Esophagus squamous epithelium (tissue), 5 donors: ENCODE measurements at places on chromosomes 11 and 22.

GRCh38 chr22:35217527-35217926, 39.8 kb upstream of the HMGXB4 start:
- no peak for DNase-seq

GRCh38 chr22:33891992-33892391, 28.3 kb downstream of the LARGE1 start:
- no peak for DNase-seq

GRCh38 chr22:18966748-18967147, 30.7 kb upstream of the PRODH start:
- no peak for DNase-seq

DNA sequence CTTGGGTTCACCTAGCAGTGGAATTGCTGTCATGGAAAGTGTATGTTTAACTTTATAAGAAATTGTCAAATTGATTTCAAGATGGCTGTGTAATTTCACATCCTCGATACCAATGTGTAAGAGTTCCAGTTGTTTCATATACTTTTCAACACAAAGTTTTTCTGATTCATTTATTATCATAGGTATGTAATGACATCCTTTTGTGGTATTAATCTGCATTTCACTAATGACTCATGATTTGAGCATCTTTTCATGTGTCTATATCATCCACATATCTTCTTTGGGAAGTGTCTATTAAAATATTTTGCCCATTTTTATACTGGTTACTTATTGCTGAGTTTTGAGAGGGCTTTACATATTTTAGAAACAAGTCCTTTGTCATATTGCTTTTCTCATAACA, 17.0 kb upstream of the GLYATL1B start:
- no peak for DNase-seq

DNA sequence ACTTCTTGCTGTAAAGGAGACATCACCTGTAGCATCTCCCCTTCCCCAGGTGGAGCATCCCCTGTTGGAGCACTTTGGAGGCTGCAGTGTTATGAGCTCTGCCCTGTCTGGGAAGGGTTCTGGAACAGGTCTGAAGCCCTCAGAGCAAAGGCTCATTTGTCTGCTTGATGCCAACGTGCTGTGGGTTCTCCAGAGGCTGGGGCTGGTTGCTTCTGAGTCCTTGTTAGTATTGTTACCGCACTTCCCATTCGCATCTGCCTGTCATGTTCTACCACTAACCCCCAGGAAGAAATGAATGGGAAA, 73.1 kb downstream of the PACS1 start:
- DNase-seq, result no peak

DNA sequence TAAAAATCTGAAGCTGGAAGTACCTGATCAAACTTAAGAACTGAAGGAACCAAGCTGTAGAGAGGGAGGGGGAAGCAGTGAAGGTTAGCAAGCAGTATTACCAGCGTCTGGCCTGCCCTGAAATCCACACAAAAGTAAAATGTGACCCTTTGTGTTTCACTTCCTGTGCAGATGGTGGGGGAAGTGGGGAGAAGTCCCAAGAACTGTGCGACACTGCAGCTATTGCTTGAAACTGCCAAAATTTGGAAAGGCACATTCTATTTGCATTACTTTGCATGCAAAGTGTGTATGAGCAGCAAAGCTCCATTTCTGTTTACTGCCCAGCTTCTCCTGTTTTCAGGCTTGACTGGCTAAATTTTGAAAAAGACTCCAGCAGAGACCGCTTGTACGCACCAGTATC, 72.1 kb upstream of the BMAL1 start:
- no peak for DNase-seq

- DNase-seq, result no peak
Measured at GRCh38 chr11:32919338-32919737, 26.7 kb downstream of the QSER1 start.

GRCh38 chr22:39721206-39722031, 150.9 kb downstream of the CACNA1I start:
- DNase-seq, result no peak

GRCh38 chr11:11909727-11910126, 68.0 kb downstream of the USP47 start:
- DNase-seq, result no peak

- DNase-seq, result no peak
Measured at GRCh38 chr11:11028017-11028692, 170.3 kb upstream of the ZBED5 start.

GRCh38 chr11:67345920-67346819, 7.2 kb downstream of the POLD4 start:
- DNase-seq, result no peak

DNA sequence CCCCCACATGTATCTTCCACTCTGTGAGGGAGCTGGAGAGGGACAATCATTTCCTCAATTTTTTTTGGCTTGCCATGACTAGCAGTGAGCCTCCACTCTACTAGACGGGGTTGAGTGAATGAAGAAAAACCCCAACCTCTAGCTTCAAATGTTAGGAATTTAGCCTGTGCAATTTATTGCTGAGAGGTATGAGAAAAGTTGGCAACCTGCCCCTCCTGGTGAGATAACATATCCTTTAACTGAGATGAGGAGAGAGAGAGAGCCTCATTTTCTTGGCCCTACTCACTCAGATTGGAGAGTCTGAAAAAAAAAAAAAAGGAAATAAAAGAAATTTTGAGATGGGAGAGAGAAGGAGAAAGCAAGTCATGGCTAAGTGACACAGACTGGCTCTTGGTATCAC, 218.2 kb upstream of the CARD18 start:
- DNase-seq, result no peak

DNA sequence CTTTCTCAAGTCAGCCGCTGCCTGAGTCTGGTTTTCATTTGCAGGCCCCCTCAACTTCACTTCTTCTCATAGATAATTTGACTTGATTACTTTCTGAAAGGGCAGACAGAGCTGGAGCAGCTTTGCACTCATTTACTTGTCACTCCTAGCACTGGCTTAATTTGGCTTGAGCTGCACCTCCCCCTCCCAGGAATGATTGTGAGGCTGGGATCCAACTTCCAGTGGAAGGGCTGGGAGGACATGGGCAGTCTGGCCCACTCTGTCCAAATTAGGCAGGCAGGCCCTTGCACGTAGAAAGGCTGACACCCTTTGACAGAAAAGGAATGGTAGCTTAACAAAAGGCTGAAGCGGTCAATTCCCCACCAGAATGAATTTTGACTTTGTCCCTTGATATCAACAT, 453.9 kb downstream of the ETS1 start:
- no peak for DNase-seq

- DNase-seq, result no peak
Measured at GRCh38 chr11:114279792-114280546, 16.2 kb upstream of the NNMT start.

- no peak for DNase-seq
Measured at GRCh38 chr11:120814531-120815318, 209.2 kb upstream of the TBCEL start.

DNA sequence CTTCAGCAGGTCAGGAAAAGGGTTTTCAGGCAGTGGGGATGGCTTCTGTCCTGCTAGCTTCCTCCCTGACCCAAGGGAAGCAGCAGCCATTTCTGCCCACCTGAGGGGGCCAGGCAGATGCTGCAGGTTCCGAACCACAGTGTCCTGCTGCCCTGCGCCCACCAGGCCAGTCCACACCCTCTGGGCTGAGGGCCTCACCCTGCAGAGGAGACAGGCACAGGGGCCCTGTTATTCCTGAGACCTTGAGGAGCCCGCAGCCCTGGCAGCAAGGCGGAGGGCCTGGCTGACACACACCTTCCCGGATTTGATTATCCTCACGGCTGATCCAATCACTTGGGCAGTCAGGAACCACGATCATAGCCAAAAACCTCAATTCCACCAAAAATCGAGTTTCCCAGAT, 725.8 kb downstream of the BRD1 start:
- no peak for DNase-seq

- no peak for DNase-seq
Measured at GRCh38 chr11:18706330-18707243, 8.0 kb downstream of the TMEM86A start.

GRCh38 chr11:15852179-15852578, 504.2 kb downstream of the SOX6 start:
- no peak for DNase-seq

GRCh38 chr22:29806196-29806595, 31.9 kb downstream of the ASCC2 start:
- no peak for DNase-seq

- no peak for DNase-seq
Measured at GRCh38 chr11:34647131-34647530, 26.2 kb downstream of the EHF start.

DNA sequence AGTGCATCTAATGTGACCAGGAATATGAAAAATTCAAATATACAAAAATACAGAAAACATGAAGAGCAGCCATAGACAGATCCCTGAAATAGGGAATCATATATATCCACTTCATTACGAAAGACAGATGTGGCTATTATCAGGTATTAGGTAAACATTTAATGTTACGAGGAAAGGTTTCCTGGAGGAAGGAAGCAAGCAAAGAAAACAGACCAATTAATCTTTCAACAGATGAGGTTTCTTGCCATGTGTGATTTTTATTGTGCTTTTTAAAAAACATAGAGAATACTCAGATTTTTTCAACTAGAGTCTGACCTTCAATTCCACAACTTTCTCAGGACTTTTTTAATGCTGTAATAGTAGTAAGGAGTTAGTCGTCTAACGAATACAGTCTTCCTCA, 24.3 kb upstream of the GAB2 start:
- DNase-seq, result no peak

GRCh38 chr11:36380296-36381014, 84.4 kb downstream of the PRR5L start:
- DNase-seq, result no peak

DNA sequence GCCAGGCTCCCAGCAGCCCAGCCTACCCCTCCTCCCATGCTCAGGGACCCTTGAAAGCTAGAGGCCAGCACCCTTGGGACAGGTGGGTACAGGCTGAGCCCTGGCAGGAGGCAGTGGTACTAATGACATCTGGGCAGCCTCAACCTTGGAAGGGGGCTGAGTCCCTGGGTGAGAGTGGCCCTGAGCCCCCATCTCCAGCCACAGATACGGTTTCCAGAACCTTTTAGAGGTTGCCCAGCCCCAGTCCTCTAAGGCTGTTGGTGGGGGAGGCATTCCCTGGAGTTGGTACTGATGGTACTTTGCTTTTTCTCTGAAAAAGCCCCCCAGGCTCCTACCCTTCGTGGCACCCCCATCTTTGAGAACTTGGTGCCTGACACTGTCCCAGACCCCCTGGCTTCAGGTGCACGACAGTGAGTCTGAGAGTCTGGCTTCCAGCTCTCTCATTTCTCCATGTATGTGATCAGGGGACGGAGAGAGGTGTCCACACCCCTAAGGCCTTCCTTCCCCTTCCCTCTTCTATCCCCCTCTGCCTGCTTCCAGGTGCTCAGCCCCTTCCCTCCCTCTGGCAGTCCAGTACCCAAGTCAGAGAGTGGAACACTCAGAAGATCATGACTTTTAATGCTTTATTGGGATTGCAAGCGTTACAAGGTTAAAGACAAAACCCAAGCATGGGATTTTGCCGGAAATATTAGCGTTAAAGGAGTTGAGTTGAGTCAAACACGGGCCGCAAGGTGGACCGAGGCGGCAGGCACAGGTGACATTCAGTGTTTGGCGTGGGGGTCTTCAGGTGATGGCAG, 10.5 kb downstream of the IGF2 start:
- DNase-seq, result no peak

- DNase-seq, result no peak
Measured at GRCh38 chr11:95033051-95033450, 8.0 kb downstream of the KDM4E start.

DNA sequence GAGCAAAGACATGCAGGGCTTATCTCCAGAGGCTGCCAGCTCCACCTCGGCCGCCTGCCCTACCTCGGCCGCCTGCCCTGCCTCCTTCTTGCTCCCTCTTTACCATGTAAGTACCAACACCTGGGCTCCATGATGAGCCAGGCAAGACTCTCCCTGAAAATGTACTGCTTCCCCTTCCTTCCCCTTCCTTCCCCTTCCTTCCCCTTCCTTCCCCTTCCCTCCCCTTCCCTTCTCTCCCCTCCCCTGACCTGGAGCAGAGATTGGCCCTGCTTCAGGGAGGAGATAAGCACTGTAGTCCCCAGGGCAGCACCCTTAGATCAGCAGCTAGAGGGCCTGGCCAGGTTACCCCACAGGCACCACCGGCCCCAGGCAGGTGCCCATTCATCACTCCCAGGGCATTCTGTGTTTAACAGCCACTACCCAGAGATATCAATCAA, 25.4 kb upstream of the ADORA2A start:
- no peak for DNase-seq

- no peak for DNase-seq
Measured at GRCh38 chr11:22711071-22711770, 44.8 kb downstream of the GAS2 start.

- no peak for DNase-seq
Measured at GRCh38 chr11:99742501-99742900, 721.8 kb downstream of the CNTN5 start.

- no peak for DNase-seq
Measured at GRCh38 chr11:72308226-72309073, 64.5 kb upstream of the PHOX2A start.

- DNase-seq, result no peak
Measured at GRCh38 chr11:9214765-9215164, 50.4 kb downstream of the DENND5A start.

DNA sequence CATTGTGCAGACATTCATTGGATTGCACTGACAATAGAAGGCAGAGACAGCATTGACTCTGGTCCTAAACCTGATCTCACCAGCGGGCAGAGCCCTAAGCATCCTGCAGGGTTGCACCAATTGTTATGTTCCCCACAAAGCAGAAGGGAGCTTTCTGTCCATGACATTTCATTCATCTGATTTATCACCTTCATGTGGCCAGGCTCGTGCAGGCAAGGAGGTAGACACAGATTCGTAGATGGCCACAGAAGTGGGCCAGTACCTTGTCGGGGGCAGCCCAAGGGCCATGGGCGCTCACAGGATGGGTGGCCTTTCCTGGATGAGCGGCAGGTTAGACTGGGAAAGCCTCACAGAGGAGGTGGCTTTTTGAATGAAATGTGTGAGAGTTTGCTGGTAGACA, 2.9 kb downstream of the TSKU start:
- DNase-seq, result no peak

- no peak for DNase-seq
Measured at GRCh38 chr22:37627545-37627944, 11.9 kb upstream of the SH3BP1 start.

DNA sequence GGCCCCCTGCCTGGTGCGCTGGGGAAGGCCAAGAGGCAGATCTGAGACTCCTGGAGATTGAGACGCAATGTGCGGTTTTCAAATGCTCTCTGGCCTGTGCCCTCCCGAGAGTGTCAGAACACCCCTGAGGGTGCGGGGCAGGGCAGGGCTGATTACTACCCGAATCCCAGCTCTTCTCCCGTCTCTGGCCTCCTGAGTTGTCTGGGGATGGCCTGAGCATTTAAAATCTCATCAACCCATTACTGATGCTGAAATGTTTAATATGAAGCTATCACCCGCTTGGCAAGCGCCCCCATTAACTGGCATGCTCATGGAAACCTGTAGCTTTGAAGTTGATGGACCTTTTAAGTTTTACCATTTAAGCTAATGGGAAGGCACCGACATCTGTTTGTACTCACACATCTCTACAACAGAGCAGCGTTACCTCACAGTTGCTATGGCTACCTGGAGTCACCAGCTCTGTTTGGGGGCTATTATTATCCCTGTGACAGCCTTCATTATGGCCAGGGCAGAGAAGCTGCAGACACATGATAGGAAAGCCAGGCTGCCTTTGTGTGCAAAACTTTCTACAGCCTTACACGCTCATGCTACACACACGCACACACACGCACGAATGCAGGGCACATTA, 3.6 kb upstream of the MB start:
- no peak for DNase-seq
